T-helper 17 cell (primary cell): ENCODE measurements at places on chromosomes 2 and 18. TPM values are rescaled to one million over a fixed set of nuclear protein-coding genes. Genes with fewer than 3 reads are reported as not detected.

The RAD51AP2 gene
- not detected for total RNA-seq

The MOGAT1 gene
- total RNA-seq: not detected

The CRYGD gene
- total RNA-seq: not detected

The ITGA6 gene
- 79.5 TPM for total RNA-seq

The XDH gene
- 0.16 TPM for total RNA-seq

The TTN gene
- 26.4 TPM for total RNA-seq

The ANKRD62 gene
- total RNA-seq: not detected

The ASB18 gene
- not detected for total RNA-seq

The IL1R1 gene
- 16.5 TPM for total RNA-seq

The MATN3 gene
- not detected for total RNA-seq

The COLEC12 gene
- not detected for total RNA-seq

The RGPD4 gene
- 0.39 TPM for total RNA-seq

The RIT2 gene
- not detected for total RNA-seq
